Stimulated activated CD8-positive, alpha-beta memory T cell treated with anti-CD3 and anti-CD28 coated beads, Interleukin-4, amount 100 ng/mL, for 4 hours (primary cell): ENCODE measurements at places on chromosomes 3 and 15.

DNA sequence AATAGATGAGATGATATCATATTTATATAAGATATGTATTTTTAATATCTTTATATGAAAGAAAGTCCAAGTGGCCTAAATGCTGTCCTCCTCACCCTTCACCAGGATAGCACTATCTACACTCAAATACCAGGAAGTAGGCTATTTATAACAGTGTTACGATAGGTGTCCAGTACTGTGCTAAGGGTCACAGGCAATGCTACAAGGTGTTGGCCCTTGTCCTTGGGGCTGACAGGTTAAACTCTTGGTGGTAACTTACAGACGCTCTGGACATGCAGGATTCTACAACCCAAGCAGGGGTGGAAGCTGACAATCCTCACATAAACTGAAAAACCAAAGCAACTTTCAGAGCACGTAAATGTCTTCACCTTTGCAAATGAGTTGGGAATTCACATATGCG is 22.3 kb downstream of the NCEH1 start:
- DNase-seq, result no peak

DNA sequence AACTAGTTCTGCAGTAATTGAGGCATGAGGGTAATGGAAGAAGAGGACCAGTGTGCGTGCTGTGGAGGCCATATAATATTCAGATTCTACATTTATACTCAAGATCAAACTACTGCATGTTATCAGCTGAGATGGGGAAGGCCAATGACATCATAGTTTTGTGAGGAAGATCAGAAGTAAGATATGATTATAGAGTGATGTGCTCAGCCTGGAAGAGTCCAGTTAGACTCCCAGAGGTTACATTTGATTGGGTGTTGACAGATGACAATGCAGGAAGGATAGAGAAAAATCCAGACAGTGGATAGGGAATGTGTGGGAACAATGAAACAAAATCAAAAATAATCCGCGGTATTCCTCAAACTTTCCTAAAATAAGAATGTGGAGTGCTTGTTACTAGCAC is 35.4 kb downstream of the GOLIM4 start:
- no peak for DNase-seq

GRCh38 chr3:13414040-13414729 is 5.9 kb downstream of the NUP210 start:
- DNase-seq, result no peak

GRCh38 chr3:77160931-77161497 is 121.1 kb downstream of the ROBO2 start:
- DNase-seq, result no peak

GRCh38 chr3:191873736-191874135 is 412.8 kb downstream of the PYDC2 start:
- DNase-seq, result no peak

GRCh38 chr3:71453822-71454511 is 129.6 kb downstream of the FOXP1 start:
- DNase-seq, result no peak

GRCh38 chr15:25846377-25846776 is 16.8 kb downstream of the ATP10A start:
- peak; percentile 42 for DNase-seq

DNA sequence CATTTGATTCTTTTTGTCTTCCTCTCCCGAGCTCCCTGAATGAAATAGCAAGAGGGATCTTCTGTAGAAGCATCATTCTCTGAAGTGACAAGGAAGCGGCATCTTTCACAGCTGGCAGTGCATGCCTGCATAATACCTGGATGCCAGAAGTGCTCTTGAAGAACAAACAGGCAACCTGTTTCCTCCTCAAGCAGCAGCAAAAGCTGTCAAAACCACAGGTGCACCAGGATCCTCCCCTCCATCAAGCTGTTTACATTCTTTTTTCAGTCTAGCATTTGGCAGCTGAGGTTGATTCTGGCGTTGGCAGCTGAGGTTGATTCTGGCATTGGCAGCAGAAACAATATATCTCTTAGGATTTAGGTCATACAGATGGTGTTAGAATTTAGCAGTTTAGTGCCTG is 979.0 kb downstream of the TUSC7 start:
- DNase-seq, result no peak

GRCh38 chr3:42699511-42699971 is 3.1 kb downstream of the HHATL start:
- DNase-seq, result no peak
